ENCODE measurements at places on chromosomes 13 and 19.

DNA sequence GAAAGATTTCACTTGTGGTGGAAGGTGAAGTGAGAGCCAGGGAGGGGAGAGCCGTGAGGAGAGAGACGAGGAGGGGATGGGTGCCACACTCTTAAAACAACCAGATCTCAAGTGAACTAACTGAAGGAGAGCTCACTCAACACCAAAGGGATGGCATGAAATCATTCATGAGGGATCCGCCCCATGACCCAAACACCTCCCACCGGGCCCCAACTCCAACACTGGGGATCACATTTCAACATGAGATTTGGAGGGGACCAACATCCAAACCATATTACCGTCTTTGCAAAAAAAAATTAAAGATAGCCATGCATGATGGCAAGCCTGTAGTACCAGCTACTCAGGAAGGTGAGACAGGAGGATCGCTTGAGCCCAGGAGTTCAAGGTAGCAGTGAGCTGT is 34.9 kb upstream of the POP4 start:
- DNase-seq = no peak

GRCh38 chr13:83935566-83935965 is 53.3 kb upstream of the SLITRK1 start:
- no peak for DNase-seq

DNA sequence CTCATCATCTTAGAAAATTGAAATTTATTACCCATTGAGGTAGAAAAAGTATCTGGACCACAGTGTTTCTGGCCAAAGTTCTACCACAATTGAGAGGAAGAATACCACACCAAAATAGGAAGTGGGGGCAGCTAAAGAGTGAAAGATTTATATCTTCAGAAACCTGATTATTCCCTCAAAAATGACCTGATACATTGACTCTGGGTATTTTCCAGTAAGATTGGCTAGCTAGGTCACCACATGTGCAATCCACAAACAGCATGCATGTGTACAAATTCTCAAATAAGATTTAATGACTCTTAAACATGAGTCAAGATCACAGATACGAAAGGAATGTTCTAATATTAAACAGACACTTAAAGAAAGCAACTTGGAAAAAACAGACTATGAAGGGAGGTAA is 1516.2 kb upstream of the PCDH20 start:
- DNase-seq = no peak

DNA sequence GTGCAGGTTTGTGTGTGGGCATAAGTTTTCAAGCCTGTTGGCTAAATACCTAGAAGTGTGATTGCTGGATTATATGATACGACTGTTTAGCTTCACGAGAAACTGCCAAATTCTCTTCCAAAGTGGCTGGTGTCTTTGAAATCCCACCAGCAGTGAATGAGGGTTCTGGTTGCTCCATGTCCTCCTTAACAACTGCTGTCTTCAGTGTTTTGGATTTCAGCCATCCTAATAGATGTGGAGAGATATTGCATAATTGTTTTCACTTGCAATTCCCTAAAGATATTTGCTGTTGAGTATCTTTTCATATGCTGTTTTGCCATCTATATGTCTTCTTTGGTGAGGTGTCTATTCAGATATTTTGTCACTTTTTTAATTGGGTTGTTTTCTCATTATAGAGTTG is 390.5 kb downstream of the ZNF536 start:
- DNase-seq = no peak

DNA sequence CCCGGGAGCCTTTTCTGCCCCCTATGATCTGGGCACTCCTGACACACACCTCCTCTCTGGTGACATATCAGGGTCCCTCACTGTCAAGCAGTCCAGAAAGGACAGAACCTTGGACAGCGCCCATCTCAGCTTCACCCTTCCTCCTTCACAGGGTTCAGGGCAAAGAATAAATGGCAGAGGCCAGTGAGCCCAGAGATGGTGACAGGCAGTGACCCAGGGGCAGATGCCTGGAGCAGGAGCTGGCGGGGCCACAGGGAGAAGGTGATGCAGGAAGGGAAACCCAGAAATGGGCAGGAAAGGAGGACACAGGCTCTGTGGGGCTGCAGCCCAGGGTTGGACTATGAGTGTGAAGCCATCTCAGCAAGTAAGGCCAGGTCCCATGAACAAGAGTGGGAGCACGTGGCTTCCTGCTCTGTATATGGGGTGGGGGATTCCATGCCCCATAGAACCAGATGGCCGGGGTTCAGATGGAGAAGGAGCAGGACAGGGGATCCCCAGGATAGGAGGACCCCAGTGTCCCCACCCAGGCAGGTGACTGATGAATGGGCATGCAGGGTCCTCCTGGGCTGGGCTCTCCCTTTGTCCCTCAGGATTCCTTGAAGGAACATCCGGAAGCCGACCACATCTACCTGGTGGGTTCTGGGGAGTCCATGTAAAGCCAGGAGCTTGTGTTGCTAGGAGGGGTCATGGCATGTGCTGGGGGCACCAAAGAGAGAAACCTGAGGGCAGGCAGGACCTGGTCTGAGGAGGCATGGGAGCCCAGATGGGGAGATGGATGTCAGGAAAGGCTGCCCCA is 8.5 kb upstream of the CEACAM7 start:
- DNase-seq = no peak

Data from neural crest cell (in vitro differentiated cells).